ENCODE measurements at places on chromosomes 3 and 15.

DNA sequence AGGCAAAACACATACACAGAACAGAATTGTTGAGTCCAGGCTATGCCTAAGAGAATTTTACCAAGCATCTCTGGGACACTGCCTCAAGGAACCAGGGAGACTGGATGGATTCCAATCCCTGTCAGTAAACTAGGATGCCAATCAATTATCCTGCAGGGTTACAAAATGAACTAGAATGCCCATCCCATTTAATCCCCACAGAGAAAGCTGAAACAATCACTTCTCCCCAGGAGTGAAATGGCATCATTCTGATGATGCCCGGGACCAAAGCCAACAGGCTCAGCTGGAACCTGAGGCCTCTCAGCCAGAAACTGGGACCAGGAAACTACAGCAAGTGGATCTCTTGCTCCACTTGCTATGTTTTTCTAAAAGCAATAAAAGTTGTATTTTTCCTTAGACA, 130.0 kb upstream of the TJP1 start:
- DNase-seq = no peak

DNA sequence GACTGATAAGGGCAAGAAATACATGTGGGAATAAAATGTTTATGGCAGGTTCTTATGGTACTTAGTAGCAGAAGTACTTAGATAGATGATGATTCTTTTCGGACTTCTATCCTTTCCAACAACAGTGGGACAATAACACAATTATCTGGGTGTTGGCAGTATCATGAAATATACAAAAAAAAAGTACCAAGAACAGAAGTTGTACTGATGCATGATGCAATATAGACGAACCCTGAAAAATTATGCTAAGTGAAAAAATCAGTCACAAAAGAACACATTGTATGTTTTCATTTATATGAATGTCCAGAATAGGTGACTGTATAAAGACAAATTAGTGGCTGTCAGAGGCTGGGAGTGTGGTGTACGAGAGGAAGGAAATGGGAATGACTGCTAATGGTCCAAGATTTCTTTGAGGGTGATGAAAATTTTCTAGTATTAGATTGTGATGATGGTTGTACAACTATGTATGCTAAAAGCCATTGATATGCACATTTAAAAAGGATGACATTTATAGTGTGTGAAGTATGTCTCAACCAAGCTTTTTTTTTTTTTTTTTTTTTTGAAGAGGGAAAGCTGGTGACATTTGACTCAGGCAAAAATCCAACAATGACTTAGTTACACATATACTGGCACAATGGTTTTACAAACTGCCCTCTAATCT, 20.0 kb downstream of the PDE12 start:
- DNase-seq = no peak

DNA sequence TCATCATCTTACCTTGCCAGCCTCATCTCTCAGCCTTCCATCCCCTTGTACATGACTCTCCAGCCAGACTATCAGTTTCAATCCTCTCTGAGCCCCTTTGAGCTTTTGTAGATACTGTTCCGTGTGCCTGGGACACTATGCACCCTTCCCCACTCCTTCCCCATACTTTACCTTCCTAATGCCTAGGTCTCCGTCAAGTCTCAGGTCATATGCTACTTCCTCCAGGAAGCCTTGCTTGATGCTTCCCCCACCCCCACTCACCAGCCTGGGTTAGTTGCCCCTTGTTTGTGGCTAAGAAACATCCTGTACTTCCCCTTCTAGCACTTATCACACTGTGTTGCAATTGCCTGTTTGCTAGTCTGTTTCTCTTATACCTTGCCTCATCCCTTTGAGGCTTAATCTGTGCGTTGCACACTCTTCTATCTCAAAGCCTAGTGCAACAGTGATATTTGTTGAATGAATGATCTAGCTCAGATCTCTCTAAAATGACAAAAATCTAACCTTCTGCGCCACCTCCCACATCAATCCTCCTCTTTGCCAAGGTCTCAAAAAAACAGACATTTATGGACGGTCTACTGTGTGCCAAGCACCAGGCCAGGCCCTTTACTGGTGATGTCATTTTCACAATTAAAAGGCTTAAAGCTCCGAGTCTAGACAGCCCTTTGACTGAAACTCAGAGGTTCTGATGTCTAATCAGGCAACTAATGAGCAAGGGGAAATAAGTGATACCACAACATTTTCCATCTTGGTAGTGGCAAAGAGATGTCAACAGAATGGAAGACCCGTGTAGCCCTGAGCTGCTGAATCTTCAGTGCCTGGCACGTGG, 6.5 kb upstream of the USP3 start:
- no peak for DNase-seq

- no peak for DNase-seq
These were observed 52.4 kb upstream of the CHST2 start for GRCh38 chr3:143067201-143067600.

GRCh38 chr3:66671291-66671690, 170.5 kb upstream of the LRIG1 start:
- DNase-seq = no peak

DNA sequence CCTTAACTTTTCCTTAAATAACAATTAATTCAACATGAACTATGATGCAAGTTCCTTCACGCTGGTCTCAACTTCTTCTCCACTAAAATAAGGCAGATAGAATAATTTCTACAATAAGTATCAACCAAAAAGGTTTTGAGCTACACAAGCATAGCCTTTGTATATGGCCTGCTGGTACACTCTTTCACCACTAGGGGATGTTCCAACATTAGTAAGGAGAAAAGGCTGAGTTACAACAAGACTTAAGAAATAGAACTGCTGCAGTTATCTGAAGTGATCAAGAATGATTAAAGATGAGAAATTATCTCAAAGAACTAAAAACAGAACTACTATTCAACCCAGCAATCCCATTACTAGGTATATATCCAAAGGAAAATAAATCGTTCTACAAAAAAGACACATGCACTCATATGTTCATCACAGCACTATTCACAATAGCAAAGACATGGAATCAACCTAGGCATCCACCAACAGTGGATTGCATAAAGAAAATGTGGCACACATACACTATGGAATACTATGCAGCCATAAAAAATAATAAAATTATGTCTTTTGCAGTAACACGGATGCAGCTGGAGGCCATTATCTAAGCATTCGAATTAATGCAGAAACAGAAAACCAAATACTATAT, 14.4 kb downstream of the ATP13A3 start:
- no peak for DNase-seq

- DNase-seq = no peak
These were observed 54.0 kb downstream of the TAFA4 start for GRCh38 chr3:68878322-68878721.

DNA sequence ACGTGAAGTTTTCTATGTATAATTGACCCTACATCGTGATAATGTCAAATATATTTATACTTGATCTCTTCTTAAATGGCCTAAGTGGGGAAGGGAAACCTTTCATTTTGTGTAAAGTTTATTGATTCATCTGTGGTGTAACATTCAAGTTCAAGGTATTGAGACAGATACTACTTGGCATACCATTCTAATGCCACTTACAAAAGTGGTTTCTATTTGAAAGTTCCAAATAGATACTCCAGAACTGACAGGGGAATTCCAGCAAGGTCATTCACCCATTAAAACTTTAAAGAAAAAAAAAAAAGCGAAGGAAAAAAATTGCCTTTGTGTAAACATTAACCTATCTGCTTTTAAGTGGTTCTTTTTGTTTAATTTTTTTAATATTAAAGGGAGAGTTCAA, 45.3 kb upstream of the MAP3K13 start:
- no peak for DNase-seq

- no peak for DNase-seq
These were observed 874.0 kb downstream of the PLOD2 start for GRCh38 chr3:145286937-145287336.

GRCh38 chr3:172142051-172142863, 102.9 kb downstream of the FNDC3B start:
- DNase-seq = no peak

DNA sequence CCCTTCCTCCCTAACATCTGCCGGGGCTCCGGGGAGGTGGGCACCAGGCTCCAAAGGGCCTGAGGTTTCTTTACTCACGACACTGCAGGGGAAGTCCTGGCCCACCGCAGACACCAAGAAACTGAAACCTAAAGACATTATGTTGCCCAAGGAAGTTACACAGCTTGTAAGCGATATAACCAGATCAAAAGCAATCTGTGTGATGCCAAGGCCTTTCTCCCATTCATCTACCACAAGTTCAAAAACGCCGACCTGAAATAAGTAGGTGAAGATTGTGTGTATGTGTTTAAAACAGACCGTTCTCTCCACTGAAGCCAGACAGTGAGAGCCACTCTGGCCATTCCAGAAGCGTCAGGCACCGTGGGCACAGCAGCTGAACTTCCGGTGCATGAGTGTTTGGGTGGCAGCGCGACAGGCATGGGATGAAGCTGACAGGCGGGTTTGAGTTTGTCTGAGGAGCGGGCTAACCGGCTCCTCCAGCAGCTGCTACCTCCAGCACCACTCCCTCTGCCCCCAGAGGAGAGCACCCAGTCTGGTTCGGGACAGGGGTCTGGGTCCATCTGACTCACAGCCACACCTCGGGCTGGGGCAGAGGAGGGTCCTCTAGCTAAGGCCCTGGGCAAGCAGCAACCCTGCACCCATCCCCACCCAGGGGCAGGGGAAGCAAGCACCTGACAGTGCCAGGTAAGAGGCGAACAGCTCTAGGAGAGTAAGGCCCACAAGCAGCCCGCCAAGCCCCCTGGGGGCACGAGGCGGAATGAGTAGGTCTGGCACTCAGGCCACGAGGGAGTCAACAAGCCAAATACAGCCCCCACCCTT, 1.3 kb downstream of the TNK2 start:
- peak; percentile 50 for DNase-seq

DNA sequence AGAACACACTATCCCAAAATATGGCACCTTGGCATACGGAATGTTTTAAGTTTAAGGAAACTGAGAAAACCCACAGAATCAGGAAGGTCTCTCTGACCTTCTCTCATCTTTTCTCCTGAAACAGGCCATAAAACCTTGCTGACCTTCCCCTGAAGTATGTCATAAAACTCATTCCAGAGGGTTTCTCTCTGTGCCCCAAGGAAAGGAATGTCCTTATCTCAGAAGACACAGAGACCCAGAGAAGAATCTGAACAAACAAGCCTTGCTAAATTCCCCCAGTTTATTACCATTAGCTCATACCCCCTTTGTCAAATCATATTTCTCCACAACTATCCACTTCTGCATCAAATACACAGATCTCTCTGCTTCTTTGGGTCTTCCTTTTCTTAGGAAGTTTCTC, 603.1 kb downstream of the MCTP2 start:
- no peak for DNase-seq

DNA sequence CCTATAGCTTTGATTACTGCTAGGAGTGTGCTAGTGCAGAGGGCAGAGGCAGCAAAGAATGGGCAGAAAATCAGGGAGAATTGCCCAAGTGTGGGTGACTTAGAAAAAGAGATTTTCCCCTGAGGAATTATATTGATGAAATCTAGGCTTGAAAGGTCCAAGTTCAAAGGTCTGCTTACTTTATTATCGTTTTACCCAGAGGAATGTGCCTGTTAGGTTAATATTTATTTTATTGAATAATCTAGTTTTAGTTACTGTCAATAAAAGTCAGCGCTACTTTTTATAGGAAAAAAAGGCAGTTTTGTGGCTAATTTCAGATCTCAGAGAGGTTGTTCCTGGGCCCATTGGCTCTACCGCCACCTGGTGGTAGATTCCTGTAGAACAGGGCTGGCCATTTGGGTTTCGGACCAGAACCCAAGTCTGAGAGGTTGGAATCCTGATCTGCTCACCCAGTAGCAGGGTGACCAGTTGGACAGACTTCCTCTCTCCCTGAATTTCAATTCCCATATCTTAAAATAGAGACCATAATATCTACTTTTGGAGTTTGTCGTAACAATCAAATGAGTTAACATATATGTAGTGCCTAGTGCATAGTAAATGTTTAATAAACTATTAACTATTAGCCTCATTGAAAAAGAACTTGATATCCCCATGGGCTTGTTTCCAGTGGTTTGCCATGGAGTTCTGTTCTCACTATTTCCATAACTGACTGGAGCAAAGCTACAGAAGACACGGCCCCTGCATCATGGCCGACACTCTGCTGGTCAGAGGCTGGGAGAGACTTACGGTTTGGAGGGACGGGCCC, 62.7 kb upstream of the ZNF148 start:
- DNase-seq = peak; percentile 20

DNA sequence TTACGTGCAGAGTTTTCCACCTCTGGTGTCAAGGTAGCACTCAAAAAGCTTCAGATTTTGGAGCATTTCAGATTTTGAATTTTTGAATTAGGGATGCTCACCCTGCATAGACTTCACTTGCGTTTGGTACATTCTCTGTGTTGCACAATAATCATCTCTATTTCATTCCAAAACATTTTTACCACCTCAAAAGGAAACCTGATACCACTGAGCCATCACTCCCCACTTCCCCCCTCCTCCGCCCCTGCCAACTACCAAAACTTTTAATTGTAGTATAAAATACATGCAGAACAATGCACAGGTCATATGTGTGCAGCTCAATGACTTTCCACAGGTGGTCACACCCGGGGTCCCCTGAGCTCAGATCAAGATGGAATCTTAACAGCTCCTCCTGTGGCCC, 208.8 kb downstream of the SV2B start:
- no peak for DNase-seq

- DNase-seq = no peak
These were observed 36.9 kb downstream of the ITPR1 start for GRCh38 chr3:4529876-4530588.
